Sigmoid colon (tissue), 7 donors: ENCODE measurements at places on chromosomes 12 and 14. TPM values are rescaled to one million over a fixed set of nuclear protein-coding genes. Genes with fewer than 3 reads are reported as not detected.
A peak's percentile ranks its signal among the peaks of the same experiment; 100 is the strongest.

GRCh38 chr12:114302117-114302516 lies 103.8 kb downstream of the TBX5 start:
- H3K27ac ChIP-seq, result no peak overlapping the region
- H3K4me1 ChIP-seq, result no peaks in the 10 kb centered on the region
- H3K4me3 ChIP-seq, result no peak overlapping the region
- no peaks in the 10 kb centered on the region for H3K36me3 ChIP-seq

Gene GLIPR1L1
- total RNA-seq, result not detected

Gene ADAM21
- not detected for total RNA-seq

- no peaks in the 10 kb centered on the region for H3K36me3 ChIP-seq
- no peak for DNase-seq
- no peaks in the 10 kb centered on the region for H3K4me1 ChIP-seq
- H3K27me3 ChIP-seq, result no peaks in the 10 kb centered on the region
- H3K4me3 ChIP-seq, result no peak overlapping the region
Measured at GRCh38 chr12:117342247-117342646, 19.2 kb downstream of the NOS1 start.

DNA sequence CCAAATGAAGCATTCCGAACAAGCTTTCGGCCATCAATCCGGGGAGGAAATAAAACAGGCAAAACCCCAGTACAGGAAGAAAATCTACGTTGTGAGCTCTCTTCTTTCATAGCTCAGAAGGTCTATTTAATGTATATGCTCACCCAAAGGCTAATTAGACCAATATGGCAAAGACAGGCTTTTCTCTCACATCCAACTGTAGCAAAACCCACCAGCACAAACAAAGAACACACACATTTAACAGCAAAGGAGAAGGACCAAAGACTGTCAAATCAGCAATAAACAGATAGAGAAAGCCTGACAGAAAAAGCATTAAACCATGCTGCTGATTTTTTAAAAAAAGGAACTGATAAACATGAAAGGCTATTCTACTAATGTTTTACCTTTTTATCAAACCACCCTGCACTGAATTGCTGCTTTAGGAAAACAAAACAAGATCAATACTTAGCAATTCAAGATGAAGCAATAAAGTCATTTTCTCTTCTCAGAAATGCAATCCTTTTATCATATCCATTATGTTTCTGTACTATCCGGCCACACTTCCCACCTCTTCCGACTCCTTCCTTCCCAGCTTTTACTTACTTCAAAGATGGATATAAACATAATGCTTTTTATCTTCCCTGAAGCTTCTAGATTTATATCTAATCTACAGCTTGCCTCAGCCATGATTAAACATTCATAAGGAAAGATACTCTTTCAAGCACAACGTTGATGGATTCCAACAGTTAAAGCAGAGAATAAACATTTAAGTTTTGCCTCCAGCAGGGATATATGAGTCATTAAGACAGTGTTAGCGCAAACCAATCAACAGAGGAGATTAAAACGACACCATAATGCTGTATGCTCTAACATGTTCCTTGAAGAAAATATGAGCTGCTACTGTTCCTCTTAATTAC lies 74.6 kb upstream of the BBS10 start:
- H3K4me3 ChIP-seq, result peak overlapping the region; percentile 17
- DNase-seq, result no peak
- no peaks in the 10 kb centered on the region for H3K27me3 ChIP-seq
- H3K36me3 ChIP-seq, result no peaks in the 10 kb centered on the region
- peaks cover 18% of the 10 kb centered on the region for H3K4me1 ChIP-seq
